ENCODE measurements at places on chromosomes 2 and 18. TPM values are rescaled to one million over a fixed set of nuclear protein-coding genes. Genes with fewer than 3 reads are reported as not detected.

DNA sequence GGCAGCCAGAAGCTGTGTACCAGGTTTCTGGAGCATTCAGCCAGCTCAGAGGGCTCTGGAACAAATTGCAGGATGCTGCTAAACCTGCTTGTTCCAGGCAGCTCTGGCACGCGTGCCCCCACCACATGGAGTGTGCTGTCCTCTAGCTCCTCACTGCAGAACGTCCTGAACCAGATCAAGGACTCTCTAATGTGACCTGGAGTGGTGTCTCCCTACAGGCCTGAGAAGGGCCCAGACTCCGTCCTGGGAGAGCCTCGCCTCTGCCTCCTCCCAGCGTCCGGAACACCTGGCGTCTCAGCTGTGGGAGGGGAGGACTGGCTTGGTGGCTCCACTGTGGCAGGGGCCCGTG is 115.6 kb upstream of the GPC1 start:
- DNase-seq, result no peak

- DNase-seq, result peak; percentile 5
Observed at GRCh38 chr2:148201075-148202004, 180.4 kb downstream of the MBD5 start.

DNA sequence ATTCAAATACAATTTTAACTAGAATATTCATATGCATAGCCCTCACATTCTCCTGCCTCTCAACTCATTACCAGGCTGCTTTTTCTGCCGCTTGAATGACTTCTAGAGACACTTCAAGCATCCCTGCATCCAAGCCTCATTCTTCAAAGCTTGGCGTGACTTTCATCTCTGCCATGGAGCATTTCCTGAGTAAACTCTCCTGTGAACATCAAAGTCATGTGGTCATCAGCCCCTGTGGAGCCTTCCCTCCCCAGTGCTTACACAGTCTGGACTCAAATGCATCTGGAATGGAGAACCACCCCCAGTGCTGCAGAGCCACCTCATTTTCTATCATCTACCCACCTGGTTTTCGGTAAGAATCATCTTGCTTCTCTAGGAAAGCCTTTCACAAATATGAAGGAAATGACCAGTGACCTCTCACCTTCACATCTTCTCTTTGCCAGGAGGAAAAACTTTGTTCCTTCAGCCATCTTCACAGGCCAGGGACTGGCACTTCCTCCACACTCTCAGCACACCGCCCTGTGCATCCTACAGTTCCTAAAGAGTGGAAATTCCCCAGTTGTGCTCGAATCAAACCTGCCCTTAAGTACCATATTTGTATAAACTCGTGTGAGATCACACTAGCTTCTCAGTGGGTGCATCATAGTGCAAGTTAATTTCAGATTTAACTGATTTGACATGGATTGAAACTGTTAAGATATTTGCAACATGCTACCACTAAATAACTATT is 116.4 kb downstream of the COL6A3 start:
- no peak for DNase-seq

DNA sequence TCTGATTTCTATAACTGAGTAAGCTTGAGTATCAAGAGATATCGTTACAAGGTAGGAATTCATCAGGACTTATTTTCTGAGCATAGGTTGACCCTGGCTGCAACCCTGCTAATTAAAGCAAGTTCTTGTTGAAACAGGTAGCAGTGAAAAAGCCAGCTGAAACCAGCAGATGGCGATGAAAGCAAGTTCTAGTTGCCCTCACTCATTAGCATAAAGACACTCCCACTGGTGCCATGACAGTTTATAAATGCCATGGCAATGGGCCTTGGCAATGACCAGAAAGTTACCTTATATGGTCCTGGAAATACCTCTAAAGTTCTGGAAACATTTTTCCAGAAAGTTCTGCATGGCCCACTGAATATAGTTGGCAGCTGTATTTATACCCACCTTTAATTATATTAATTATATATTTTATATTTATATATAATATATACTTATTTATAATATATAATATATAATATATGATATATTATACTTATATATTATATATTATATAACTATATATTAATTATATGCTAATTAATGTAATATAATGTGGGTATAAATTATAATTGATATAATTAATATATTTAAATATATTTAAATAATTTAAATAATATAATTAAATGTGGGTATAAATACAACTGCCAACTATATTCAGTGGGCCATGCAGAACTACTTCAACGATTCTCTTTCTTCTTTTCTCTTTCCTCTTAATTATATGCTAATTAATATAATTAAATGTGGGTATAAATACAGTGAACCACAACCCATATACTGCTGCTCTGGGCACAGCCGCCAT is 188.0 kb downstream of the CDH7 start:
- peak; percentile 14 for DNase-seq

GRCh38 chr2:101430156-101430555 is 42.9 kb upstream of the CREG2 start:
- no peak for DNase-seq

DNA sequence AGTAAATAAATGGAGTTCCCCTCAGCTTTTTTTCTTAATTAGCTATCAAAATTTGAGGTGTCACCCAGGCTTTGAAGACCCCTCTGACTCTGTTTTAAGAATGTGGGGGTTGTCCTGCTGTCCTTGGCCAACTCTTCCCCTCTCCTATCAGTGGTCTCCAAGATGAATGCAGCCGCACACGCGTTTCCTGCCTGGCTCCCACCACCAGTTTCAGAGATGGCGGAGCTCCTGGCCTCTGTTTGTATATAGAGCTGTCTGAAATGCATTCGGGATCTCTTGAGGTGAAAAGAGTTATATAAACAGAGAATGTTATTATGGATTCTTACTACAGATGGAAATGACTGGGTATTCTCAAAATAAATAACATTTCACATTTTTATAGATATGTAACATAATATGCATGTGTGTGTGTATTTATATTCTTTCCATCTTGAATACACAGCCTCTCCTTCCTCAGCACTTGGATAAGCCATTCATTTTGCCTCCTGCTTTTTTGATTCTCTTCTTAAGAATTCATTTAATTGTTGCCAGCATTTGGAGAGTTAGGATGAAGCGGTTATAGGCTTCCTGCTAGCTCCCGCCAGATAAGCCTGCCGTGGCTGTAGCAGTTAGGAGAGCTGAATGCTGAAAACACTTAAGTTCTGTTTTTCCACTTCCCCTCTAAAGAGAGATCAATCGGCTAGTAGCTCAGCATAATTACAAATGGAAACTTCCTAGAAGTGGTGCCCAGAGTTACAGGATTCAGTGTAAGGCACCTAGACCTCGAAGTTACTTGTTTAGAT is 659.3 kb upstream of the FANCL start:
- DNase-seq, result no peak

- DNase-seq, result no peak
Observed at GRCh38 chr2:136114382-136114781, 3.6 kb downstream of the CXCR4 start.

- peak; percentile 37 for DNase-seq
Observed at GRCh38 chr2:222825031-222825430, 35.8 kb upstream of the ACSL3 start.

GRCh38 chr18:79947881-79948610 is 3.4 kb downstream of the SLC66A2 start:
- no peak for DNase-seq

Gene TSPYL6
- total RNA-seq, result not detected

Gene LTBP1
- total RNA-seq, result 2.8 TPM

Gene ABCG8
- not detected for total RNA-seq

Gene ANKRD30B
- not detected for total RNA-seq

Measured in foreskin keratinocyte (primary cell).